ENCODE measurements at places on chromosomes 12 and 14. TPM values are rescaled to one million over a fixed set of nuclear protein-coding genes. Genes with fewer than 3 reads are reported as not detected.

GRCh38 chr14:94888121-94888520, 118.2 kb upstream of the GSC start:
- DNase-seq: no peak

DNA sequence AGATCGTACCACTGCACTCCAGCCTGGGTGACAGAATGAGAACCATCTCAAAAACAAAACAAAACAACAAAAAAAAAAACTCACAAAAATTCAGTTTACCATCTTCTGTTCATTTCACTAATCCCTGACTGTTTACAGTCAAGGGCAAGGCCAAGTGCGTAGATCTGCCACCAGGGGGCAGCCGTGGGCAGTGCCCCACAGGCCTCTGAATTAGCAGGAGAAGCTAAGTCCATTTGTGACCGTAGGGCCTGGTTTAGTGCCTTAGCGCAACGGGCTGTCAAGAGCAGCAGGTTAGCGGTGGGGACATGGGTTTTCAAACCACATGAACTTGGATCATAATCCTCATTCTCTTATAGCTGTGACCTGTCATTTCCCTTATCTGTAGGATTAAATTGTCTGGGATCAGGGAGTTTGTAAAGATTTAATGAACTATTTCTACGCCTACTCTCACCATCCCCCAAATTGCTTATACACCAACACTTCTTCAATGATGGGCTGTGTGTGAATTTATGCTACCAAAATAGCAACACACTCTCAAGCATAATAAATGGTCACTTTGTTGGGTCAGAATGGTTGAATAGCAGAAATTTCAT, 49.0 kb downstream of the KCTD10 start:
- peak; percentile 85 for DNase-seq

The NOVA1 gene
- not detected for polyA plus RNA-seq

GRCh38 chr14:73289308-73289707, 52.0 kb downstream of the PAPLN start:
- DNase-seq: no peak

GRCh38 chr12:40015345-40015744, 90.5 kb downstream of the SLC2A13 start:
- DNase-seq: no peak

- no peak for DNase-seq
Measured at GRCh38 chr14:44505588-44505987, 1.5 kb downstream of the FSCB start.

Data from K562 (cell line).